ENCODE measurements at places on chromosomes 3 and 15. TPM values are rescaled to one million over a fixed set of nuclear protein-coding genes. Genes with fewer than 3 reads are reported as not detected.
A peak's percentile ranks its signal among the peaks of the same experiment; 100 is the strongest.

Gene CNBP
- 341 TPM for total RNA-seq

Gene PDIA5
- 26.4 TPM for total RNA-seq

Gene SLC9C1
- total RNA-seq = 0.97 TPM

Gene CACNA1D
- 1.7 TPM for total RNA-seq

Gene ANKRD34C
- not detected for total RNA-seq

Gene DIS3L
- total RNA-seq = 21.8 TPM

Gene PRTG
- total RNA-seq = 2.3 TPM

Gene ITIH1
- not detected for total RNA-seq

Gene LRRC34
- total RNA-seq = 15.7 TPM

Gene MME
- 76.7 TPM for total RNA-seq

Gene PLD1
- total RNA-seq = 6.7 TPM

Gene FRMD4B
- 6.4 TPM for total RNA-seq

- no peak overlapping the region for H3K4me3 ChIP-seq
- H3K27me3 ChIP-seq = no peaks in the 10 kb centered on the region
- H3K4me1 ChIP-seq = no peaks in the 10 kb centered on the region
- no peaks in the 10 kb centered on the region for H3K36me3 ChIP-seq
- H3K27ac ChIP-seq = no peak overlapping the region
- DNase-seq = no peak
Measured at GRCh38 chr3:10352146-10352911, 31.4 kb upstream of the SEC13 start.

DNA sequence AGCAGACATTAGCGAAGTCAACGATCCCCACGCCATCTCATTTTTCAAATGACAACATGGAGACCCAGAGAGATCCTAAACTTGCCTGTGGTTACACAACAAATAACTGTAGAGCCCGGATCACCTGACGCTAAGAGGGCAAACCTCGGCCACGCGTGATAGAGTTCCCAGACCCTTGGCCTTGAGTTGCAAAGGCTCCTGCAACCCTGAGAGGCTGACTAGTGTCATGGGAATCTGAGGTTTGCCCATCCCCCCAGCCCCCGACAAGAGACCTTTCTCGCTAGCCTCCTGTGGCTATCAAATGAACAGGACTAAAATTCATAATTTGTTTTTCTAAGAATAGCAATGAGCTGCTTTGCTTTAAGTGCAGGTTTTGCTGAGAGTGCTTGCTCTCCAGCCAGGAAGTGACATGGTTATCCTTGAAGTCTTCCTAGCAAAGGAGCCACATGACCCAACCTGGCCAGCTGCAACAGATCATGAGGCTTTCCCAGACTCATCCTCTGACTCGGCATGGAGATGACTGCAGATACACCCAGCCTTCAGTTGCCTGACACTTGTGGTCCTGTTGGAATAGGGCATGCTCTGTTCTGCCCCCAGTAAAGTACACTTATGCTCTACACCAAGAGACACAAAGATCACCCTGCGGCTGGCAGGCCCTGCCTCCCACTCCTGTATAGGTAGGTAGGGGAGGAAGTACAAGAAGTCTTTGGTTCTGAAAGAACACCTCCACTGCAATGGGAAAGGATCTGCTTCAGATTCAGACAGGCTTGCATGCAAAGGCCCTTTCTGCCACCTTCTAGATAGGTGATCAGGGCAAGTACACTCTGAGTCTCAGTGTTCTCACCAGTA, 36.0 kb downstream of the MCF2L2 start:
- H3K4me1 ChIP-seq = peaks cover 29% of the 10 kb centered on the region
- DNase-seq = peak; percentile 28
- no peaks in the 10 kb centered on the region for H3K36me3 ChIP-seq
- no peak overlapping the region for H3K4me3 ChIP-seq
- H3K27ac ChIP-seq = 0 out of 2 replicates have a peak overlapping the region, but pooled peaks have one; percentile 3
- H3K27me3 ChIP-seq = no peaks in the 10 kb centered on the region

GRCh38 chr3:25547103-25547502, 117.6 kb downstream of the TOP2B start:
- H3K27me3 ChIP-seq = no peaks in the 10 kb centered on the region
- no peak for DNase-seq
- no peaks in the 10 kb centered on the region for H3K36me3 ChIP-seq

DNA sequence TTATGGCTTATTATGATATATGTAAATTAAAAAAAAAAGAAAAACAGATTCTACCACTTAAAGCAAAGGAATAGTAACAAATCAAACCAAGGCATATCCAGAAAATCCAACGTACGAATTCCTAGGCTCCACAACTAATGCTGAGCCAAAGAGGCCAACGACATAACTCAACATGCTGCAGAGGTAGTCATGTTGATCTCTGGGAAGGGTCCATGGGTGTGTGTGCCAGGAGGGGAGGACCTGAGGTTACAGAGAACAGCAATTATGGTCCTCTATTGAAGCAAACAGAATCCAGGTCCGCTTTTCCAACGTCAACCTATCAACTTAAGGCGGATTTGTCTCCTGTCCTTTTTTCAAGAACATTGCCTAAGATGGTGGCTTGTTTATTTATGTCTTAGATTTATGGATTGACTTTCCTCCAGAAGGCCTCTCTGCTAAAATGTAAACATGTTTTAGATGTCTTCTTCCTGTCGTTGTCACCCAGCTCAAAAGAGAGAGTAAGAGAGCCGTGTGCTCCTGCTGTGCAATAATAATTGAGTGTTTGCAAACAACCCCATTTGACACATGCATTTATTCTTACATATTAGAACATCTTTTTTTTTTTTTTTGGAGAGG, 20.4 kb downstream of the NANOGP8 start:
- H3K27me3 ChIP-seq = no peaks in the 10 kb centered on the region
- peak overlapping the region; percentile 15 for H3K27ac ChIP-seq

- peak; percentile 55 for DNase-seq
- no peaks in the 10 kb centered on the region for H3K36me3 ChIP-seq
- peaks cover 6% of the 10 kb centered on the region for H3K4me1 ChIP-seq
- H3K27me3 ChIP-seq = no peaks in the 10 kb centered on the region
Measured at GRCh38 chr15:82105451-82106215, 59.8 kb upstream of the MEX3B start.

GRCh38 chr3:71492566-71492965, 91.0 kb downstream of the FOXP1 start:
- DNase-seq = no peak
- no peak overlapping the region for H3K4me3 ChIP-seq
- H3K27me3 ChIP-seq = no peaks in the 10 kb centered on the region

- no peak overlapping the region for H3K4me3 ChIP-seq
- no peaks in the 10 kb centered on the region for H3K27me3 ChIP-seq
Measured at GRCh38 chr15:33956397-33956796, 11.9 kb upstream of the CHRM5 start.

DNA sequence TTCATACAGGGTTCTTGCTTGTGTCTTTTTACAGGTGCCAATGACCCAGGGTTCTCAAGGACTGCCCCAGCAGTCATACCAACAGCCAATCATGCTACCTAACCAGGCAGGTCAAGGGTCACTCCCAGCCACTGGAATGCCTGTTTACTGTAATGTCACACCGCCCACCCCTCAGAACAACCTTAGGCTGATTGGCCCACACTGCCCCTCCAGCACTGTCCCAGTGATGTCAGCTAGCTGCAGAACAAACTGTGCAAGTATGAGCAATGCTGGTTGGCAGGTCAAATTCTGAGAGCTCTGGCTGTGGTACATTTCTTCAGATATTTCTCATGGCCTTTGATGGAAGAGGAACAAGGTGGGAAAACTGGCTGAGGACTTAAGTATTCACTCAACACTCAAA, 154.3 kb downstream of the ARPP21 start:
- no peak overlapping the region for H3K4me3 ChIP-seq
- H3K4me1 ChIP-seq = peaks cover 7% of the 10 kb centered on the region
- H3K36me3 ChIP-seq = no peaks in the 10 kb centered on the region
- H3K27ac ChIP-seq = no peak overlapping the region
- no peaks in the 10 kb centered on the region for H3K27me3 ChIP-seq

GRCh38 chr3:149623824-149624223, 34.0 kb downstream of the WWTR1 start:
- H3K4me1 ChIP-seq = peaks cover 46% of the 10 kb centered on the region
- H3K27me3 ChIP-seq = no peaks in the 10 kb centered on the region
- H3K36me3 ChIP-seq = no peaks in the 10 kb centered on the region
- H3K27ac ChIP-seq = no peak overlapping the region
- no peak overlapping the region for H3K4me3 ChIP-seq
- no peak for DNase-seq

DNA sequence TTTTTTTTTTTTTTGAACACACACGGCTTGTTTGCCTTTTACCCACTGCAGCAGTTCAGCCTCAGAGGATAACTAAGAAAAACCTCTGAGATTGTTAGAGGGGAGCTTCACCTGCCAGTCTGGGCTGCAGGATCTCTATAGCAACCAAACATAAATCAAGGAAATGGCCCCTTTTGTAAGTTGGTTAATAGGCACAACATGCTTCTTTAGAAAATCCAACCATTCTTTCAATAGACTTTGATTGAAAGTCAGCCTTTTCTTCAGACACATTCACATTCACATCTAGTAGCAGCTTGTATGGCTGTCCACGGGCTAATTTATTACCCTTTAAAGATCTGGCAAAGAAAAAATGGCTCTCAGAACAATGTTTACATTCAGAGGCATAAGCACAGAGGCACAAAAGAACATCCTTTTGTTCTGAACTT, 136.6 kb upstream of the RARB start:
- peak; percentile 17 for DNase-seq
- H3K4me3 ChIP-seq = no peak overlapping the region
- peaks cover 41% of the 10 kb centered on the region for H3K4me1 ChIP-seq
- no peaks in the 10 kb centered on the region for H3K36me3 ChIP-seq
- no peaks in the 10 kb centered on the region for H3K27me3 ChIP-seq

DNA sequence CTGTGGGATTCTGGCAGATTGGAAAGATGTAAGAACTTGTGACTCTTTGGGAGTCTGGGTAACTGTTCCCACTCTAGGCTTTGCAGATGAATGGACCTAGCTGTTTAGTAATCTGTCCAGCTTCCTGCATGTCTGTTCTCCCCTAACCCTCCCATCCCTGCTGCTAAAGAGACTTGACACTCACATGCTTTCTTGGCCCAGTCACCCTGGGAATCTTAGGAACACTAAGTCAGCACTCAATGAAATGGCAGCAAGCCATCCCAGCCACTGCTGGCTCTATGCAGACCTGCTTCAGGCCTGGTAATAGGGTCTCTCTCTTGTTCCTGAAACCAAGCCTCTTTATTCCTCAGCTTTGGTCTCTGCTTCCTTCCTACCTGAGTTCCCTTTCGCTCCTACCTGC, 63.7 kb upstream of the THSD4 start:
- H3K4me3 ChIP-seq = no peak overlapping the region
- no peaks in the 10 kb centered on the region for H3K36me3 ChIP-seq
- H3K4me1 ChIP-seq = peaks cover 16% of the 10 kb centered on the region
- no peaks in the 10 kb centered on the region for H3K27me3 ChIP-seq

GRCh38 chr15:88100181-88100580, 156.4 kb downstream of the NTRK3 start:
- no peak for DNase-seq
- no peaks in the 10 kb centered on the region for H3K27me3 ChIP-seq
- H3K27ac ChIP-seq = no peak overlapping the region
- no peaks in the 10 kb centered on the region for H3K36me3 ChIP-seq
- no peaks in the 10 kb centered on the region for H3K4me1 ChIP-seq
- H3K4me3 ChIP-seq = no peak overlapping the region

- H3K36me3 ChIP-seq = no peaks in the 10 kb centered on the region
- no peak for DNase-seq
- no peak overlapping the region for H3K27ac ChIP-seq
- no peak overlapping the region for H3K4me3 ChIP-seq
- H3K4me1 ChIP-seq = peaks cover 14% of the 10 kb centered on the region
Measured at GRCh38 chr3:132781922-132782321, 59.7 kb upstream of the NPHP3 start.

DNA sequence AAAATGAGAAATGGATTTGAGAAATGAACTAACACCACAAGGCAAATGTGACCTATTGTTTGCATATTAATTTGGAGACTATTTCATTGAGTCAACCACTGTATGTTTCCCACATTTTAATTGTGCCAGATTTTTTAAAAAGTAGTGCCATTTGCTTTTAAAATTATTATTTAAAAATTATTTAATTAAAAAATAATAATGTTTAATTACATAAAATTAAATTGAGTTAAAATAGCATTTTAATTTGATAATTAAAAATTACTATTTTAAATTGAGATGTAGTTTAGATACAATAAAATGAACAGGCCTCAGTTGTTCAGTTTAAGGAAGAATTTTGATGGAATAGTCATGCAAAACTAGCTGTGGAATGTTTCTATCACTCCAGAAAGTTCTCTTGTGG, 62.7 kb upstream of the GATM start:
- H3K4me3 ChIP-seq = no peak overlapping the region
- no peak overlapping the region for H3K27ac ChIP-seq
- no peaks in the 10 kb centered on the region for H3K36me3 ChIP-seq
- no peak for DNase-seq
- peaks cover 4% of the 10 kb centered on the region for H3K4me1 ChIP-seq

All from GM23338 (cell line).